Sciatic nerve (tissue), 2 donors: ENCODE measurements at places on chromosomes 1 and 21.

DNA sequence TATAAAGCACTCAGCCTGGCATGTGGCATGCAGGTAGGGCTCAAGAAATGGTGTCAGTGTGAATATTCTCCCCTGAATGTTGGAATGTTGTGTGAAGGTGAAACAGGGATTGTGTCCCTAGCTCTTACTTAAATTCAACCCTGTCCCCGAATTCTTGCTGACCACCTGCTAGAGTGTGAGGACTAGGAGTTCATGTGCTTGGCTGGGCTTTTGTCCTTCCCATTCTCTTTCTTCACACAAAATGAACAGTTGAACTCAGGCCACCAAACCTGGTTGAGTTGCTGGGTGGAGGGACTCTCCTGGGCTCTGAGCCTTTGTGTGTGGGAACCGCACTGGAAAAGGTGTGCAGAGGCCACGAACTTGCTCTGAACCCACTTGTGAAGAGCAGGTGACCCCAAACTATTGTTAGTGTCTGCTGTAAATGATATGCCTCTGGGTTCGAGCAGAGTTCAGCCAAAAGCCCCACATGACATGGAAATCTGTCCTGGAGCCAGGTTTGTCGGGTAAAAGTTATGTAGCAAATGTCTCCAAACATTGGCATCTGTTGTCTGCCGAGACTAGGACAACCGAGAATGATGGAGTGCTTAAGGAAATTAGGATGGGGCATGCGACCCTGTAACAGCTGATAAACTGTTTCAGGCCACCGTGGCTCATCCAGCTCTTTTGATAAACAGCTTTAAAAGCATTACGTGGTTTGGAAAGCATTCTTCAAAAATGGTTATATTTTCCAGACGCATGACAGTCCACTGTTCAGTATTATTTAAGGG lies 144.2 kb downstream of the DHRS3 start:
- no peak for DNase-seq

GRCh38 chr1:112704391-112704933 lies 2.5 kb downstream of the RHOC start:
- DNase-seq: peak; percentile 80

DNA sequence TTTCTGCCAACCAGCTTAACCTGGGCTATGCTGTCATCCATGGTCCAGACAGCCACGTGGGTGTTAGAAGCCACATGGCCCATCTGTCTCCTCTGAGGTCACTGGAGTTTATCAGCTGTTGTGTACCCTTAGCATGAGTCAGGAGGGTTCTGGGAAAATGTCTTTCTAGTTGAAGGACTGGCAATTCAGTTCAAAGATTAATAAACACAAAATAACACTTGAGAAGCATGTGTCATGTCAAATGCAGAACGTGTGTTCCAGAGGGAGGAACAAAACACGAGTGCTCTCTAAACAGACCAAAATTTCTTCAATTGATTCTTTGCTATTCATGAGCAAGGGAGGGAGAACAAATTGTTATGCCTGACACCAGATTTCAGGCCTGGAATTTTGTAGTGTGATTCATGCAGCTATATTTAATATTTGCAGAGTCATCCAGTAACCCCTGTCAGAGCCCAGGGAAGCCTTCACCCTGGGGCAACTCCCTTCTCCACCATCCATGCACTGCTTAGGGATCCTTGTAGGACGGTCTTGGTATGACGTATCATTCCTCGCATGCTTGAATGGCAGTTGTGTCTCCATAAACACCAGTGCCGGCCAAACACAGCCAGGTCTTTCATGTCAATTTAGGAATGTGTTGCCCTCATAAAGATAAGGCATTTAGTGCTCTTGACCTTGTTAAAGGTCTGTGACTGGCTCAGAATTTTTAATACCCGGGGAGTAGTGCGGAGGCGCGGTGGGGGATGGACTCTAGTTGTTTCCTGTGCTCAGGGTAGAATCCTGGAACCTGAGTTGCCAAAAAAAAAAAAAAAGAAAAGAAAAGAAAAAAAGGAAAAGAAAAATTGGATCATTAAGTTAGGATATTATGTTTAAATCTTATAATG lies 27.7 kb upstream of the DYRK1A start:
- DNase-seq: no peak

- no peak for DNase-seq
These were observed 35.6 kb downstream of the WLS start for GRCh38 chr1:68196676-68197075.

DNA sequence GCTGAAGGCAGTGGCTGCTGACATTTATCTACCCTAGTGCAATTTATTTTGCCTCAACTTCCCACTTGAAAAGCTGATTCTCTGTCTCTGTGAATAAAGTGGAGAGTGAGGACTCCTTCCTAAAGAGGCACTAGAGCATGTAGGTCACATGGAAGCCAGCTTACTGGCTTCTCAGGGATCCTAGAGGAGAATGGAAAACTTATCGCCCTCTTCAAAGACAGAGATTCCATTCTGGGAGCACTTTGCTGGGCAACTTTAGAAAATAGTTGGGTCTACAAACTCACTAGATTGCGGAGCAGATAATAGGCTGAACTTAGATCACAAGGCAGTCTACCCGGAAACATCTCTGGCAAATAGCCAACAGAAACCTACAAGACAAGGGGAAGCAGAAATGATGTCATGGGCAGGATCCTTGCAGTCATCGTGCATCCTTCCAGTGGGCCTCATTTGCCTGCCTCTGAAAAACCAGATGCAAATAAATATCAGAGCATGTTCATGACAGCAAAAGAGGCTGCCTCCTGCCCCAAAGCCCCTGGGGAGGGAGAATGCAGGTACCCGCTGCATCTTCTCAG lies 104.8 kb upstream of the BARHL2 start:
- DNase-seq: no peak

DNA sequence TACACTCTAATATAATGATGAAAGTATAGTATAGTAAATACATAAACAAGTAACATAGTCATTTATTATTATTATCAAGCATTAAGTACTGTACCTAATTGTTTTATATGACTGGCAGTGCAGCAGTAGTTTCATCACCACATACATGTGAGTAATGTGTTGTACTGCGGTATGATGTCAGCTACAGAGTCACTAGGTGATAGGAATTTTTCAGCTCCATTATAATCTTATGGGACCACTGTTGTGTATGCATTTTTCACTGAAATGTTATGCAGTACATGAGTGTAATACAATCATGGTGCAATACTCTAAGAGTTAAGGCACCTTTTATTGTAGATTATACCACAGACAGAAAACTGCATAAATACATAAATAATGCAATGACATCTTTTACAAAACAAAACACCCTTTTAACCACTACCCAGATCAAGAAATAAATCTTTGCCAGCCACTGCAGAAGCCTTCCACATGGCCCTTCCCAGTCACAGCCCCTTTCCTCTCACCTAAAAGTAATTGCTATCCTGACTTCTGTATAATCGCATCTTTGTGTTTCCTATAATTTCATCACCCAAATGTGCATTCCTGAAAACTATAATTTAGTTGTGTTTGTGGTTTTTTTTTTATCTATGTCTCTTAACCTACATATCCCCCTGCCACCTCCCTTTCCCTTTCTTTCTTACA lies 16.3 kb downstream of the ABCD3 start:
- DNase-seq: no peak

GRCh38 chr21:28906236-28906635 lies 86.4 kb downstream of the LTN1 start:
- DNase-seq: no peak
